ENCODE measurements at places on chromosomes 1 and 21.

DNA sequence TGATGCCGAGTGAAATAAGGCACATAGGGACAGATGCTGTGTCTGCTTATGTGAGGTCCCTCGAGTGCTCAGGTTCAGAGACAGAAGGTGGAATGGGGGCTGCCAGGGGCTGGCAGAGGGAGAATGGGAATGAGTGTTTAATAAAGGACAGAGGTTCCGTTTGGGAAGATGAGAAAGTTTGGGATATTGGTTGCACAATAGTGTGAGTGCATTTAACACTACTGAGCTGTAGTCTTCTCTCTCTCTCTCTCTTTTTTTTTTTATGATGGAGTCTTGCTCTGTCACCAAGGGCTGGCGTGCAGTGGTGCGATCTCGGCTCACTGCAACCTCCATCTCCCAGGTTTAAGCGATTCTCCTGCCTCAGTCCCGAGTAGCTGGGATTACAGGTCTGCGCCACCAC is 44.9 kb downstream of the TRAPPC10 start:
- DNase-seq = no peak

GRCh38 chr1:27887215-27888021 is 15.1 kb downstream of the THEMIS2 start:
- no peak for DNase-seq

- DNase-seq = no peak
Measured at GRCh38 chr1:207500306-207500705, 4.3 kb downstream of the CR1 start.

DNA sequence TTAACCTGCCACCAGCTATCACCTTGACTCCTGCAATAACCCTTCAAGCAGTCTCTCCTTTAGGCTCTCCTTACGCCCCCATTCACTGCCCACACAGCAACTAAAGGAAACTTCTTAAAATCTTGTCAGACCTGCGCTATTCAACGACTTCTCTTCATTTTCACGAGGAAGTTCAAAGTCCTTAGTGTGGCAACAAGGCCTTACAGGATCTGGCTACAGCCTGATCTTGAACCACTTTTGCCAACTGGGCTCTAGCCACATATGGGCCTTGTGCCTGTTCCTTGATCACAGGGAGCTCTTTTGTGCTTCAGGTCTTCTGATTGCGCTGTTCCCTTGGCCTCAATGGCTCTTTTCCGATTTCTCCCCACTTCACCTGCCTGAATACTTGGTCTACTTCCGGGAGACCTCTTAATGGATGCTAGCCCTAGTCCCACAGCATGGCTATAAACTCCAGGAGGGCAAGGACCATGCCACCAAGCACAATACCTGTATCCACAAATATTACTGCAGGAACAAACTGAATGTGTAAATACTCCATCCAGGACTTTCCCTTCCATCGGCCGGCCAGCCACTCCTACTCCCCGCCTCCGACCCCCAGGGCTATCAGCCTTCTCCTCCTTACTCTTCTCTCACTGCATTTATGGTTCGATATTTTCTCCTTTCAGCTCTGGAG is 2.3 kb upstream of the CTNNBIP1 start:
- DNase-seq = no peak

GRCh38 chr1:207789386-207789785 is 37.5 kb downstream of the CD46 start:
- no peak for DNase-seq

DNA sequence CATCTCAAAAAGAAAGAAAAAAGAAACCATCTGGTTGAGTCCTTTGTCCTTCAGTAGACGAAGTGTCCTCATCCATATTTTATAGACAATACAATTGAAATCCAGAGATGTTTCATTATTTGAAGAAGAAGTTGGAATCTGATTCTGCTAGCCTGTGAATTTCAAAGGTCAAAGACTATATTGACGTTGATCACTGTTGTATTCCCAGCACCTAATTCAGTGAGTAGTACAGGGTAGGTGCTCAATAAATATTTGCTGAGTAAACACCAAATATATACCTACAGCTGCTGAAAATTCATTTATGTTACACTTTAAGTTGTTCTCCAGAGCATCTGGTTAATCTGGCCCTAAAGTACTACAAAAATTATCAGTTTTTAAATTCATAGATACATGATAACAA is 135.2 kb downstream of the CACNA1E start:
- no peak for DNase-seq

- DNase-seq = no peak
Measured at GRCh38 chr1:204338997-204339396, 20.7 kb downstream of the PLEKHA6 start.

- no peak for DNase-seq
Measured at GRCh38 chr1:2384941-2385481, 6.3 kb downstream of the MORN1 start.

GRCh38 chr21:38181096-38181495 is 75.7 kb upstream of the KCNJ15 start:
- no peak for DNase-seq

DNA sequence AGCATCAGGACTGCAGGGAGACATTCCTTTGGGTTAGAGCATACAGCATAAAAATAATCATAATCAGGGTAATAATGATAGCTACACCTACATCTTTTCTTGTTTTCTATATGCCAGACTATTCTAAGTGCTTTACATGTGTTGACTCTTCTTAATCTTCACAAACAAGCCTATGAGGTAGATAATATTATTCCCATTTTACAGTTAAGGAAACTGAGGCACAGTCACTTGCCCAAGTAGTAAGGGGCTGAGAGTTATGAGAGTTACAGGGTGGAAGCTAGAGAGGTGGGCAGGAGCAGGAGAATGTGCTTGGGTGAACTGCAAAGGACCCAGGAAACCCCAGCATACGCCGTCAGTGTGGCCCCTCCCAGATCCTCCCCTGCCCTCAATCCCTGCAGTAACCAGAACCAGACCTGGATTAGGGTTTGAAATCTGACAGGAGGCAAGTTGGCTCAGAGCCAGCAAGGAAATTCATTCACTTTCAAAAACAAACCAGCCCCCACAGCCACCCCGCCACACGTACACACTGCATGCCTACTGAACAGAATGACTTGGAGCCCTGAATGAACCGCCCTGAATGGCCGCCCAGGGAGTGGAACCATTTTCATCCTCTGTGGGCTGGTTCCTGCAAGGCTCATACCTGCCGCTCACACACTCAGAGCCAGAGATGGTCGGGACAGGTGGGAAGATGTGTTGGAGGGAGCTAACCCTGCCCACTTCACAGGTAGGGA is 126.1 kb downstream of the TRABD2B start:
- DNase-seq = no peak

GRCh38 chr1:79133774-79134364 is 127.3 kb upstream of the ADGRL4 start:
- no peak for DNase-seq
